Spinal cord (tissue), 10 donors: ENCODE measurements at places on chromosomes 6 and 20. TPM values are rescaled to one million over a fixed set of nuclear protein-coding genes. Genes with fewer than 3 reads are reported as not detected.

GRCh38 chr6:119966484-119966883 lies 616.9 kb upstream of the MAN1A1 start:
- DNase-seq = no peak

GRCh38 chr6:33164176-33164575 lies 28.1 kb downstream of the COL11A2 start:
- no peak for DNase-seq

DNA sequence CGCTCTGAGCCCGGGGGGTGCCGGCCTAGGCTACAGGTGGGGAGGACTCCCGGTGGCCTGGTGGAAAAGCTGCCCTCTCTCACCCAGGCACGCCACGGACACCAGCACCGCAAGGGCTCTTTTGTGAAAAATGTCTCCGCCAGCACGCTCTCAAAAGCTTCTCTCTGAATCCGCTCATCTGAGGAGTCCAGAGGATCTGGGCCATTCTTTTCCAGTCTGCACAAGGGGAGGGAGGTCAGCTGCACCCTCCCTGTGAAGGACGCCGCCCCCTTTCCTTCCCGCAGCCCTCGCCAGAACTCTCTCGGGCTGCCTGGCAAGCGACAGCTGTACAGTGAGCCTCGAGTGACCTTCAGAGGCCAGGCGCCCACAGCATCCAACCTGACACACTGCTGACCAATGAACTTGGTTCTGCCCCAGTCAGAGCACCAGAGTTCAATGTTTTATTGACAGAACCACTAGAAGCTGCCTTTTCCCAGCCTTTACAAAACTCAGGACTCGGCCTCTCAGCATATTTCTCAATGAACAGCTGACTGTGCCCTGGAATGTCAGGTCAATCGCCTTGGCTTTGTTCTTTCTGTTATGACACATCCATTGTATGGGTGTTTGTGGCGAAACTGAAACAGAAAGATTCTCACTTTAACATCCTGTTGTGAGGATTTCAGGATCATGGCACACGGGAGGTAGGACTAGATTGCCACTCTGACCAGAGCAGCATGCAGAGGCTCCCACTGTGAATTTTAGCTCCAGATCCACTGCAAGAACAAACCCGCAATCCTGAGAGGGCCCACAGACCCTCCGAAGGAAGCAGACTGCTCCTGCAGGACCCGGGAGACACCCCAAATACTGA lies 26.7 kb downstream of the SERPINB9 start:
- peak; percentile 71 for DNase-seq

The TMEM217 gene
- polyA plus RNA-seq = 0.71 TPM

The DSE gene
- polyA plus RNA-seq = 15.6 TPM
